CD4-positive, alpha-beta T cell treated with Interleukin-21 for 1 hour (primary cell): ENCODE measurements at places on chromosomes 1 and 21.

DNA sequence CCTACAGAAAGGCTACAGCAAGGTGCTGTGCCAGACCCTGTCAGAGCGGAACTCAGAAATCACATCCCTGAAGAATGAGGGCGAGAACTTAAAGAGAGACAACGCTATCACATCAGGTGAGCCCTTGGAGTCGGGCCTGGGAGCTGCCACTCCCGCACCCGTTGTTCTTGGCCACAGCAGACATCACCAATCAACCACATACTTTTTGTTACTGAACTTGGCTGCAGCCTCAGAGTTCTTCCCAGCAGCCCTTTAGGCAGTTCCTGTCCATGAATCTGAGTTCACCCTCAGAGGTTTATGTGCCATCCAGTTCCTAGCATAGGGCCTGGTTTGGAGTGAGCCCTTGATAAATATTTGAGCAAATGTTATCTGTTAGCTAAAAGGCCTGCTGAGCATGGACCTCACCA, 61.6 kb downstream of the FHAD1 start:
- no peak for DNase-seq

- no peak for DNase-seq
Observed at GRCh38 chr1:36524359-36525062, 41.8 kb upstream of the CSF3R start.

- DNase-seq, result no peak
Observed at GRCh38 chr1:229309074-229309473, 33.8 kb downstream of the CCSAP start.

- no peak for DNase-seq
Observed at GRCh38 chr1:193415256-193415655, 228.8 kb upstream of the B3GALT2 start.

- no peak for DNase-seq
Observed at GRCh38 chr1:116988248-116988647, 13.3 kb upstream of the CD101 start.

DNA sequence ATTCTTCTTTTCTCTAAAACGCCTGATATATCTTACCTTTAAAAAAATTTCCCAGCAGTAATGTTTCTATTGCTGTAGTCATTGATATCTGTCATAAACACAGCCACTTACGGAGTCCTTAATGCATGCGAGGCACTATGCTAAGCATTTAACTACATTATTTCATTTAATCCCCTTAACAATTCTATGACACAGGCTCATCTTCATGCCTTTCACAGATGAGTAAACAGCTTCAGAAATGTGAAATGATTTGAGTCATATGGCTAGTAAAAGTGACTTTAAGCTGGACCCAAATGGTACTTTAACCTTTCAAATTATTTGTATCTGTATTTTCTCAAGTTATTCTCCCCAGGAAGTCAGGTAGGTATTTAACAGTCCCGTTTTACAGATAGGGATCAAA, 125.1 kb upstream of the FGGY start:
- no peak for DNase-seq

- DNase-seq, result peak; percentile 42
Observed at GRCh38 chr21:43921979-43922945, 57.2 kb downstream of the AGPAT3 start.

- no peak for DNase-seq
Observed at GRCh38 chr1:151990856-151991198, 2.8 kb downstream of the S100A10 start.

DNA sequence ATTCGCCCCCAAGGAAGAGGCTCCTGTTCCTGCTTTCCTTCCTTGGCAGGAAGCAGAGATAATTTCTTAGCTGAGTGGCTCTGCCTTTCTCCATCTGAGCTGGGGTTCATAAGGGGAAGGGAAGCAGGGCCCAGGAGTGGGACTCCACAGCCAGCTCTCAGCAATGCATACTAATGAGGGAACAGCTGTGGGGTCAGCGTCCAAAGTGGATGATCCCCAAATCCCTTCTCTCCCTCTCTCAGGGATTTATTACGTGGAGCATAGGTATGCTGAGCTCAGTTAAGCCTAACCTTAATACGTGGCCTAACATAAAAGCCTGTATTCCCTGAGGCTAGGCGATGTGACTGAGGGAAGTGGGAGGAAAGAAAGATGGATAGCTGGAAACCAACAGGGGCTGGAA, 87.3 kb upstream of the CTTNBP2NL start:
- no peak for DNase-seq

- DNase-seq, result no peak
Observed at GRCh38 chr1:15154480-15155036, 1.0 kb downstream of the TMEM51 start.

GRCh38 chr1:235920596-235921375, 54.1 kb upstream of the LYST start:
- no peak for DNase-seq

DNA sequence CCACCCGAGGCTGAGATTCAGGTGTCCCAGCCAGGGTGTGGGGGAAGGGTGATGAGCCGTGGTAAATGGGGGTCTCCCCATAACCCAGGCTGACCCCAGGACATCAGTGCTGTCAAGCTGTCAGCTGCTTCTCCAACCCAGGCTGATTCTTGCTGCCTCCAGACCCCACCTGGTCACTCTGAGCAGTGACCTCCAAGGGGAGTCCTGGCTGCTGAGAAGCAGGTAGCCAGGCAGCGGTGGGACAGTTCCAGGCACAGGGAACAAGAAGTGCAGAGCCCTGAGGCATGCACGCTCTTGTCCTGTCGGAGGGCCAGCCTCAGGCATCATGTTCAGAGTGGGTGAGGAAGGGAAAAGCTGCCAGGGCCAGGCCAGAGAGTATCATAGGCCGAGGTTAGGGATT, 1.1 kb downstream of the ESPN start:
- no peak for DNase-seq

DNA sequence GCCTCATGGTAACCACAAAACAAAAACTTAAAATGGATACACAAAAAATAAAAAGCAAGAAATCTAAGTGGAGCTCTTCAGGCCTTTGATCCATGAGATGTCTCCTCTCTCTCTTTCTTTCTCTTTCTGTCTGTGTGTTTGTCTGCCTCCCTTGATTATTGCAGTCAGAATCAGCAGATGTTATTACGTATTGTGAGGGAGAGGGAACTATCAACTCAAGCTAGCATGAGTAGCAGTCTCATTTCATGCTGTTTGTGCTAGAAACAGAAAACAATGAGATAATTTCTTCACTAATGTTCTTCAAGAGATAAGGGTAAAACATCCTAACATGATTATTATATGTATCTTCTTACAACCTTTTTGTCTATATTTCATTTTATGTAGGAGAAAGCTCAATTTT, 103.7 kb upstream of the PDC start:
- no peak for DNase-seq

- DNase-seq, result no peak
Observed at GRCh38 chr21:39673163-39673562, 60.4 kb downstream of the B3GALT5 start.

GRCh38 chr1:182133181-182133580, 71.7 kb upstream of the ZNF648 start:
- no peak for DNase-seq

GRCh38 chr1:17370618-17371017, 1.4 kb upstream of the PADI6 start:
- DNase-seq, result no peak

GRCh38 chr1:235635938-235636662, 13.5 kb downstream of the GNG4 start:
- DNase-seq, result no peak

- peak; percentile 76 for DNase-seq
Observed at GRCh38 chr1:107782217-107782845, 182.6 kb downstream of the VAV3 start.

DNA sequence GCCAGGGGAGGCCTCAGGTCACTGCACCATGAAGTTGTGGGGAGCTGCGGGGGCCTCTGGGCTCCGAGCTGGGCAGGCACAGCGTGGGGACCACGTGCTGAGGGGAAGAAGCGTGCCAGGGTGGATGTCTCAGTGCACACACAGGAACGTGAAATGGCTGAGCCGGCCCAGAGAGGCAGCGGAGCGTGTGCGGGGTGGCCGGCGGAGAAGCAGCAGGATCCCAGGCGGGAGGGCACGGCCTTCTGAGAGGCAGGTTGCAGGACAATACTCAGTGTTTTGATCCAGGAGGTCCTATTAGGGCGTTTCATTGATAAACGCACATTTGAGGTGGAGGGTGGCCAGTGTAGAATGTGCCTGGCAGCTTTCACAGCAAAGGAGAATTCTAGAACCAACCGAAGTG, 12.9 kb downstream of the TNFRSF14 start:
- no peak for DNase-seq

- no peak for DNase-seq
Observed at GRCh38 chr21:29385934-29386520, 87.3 kb downstream of the BACH1 start.

DNA sequence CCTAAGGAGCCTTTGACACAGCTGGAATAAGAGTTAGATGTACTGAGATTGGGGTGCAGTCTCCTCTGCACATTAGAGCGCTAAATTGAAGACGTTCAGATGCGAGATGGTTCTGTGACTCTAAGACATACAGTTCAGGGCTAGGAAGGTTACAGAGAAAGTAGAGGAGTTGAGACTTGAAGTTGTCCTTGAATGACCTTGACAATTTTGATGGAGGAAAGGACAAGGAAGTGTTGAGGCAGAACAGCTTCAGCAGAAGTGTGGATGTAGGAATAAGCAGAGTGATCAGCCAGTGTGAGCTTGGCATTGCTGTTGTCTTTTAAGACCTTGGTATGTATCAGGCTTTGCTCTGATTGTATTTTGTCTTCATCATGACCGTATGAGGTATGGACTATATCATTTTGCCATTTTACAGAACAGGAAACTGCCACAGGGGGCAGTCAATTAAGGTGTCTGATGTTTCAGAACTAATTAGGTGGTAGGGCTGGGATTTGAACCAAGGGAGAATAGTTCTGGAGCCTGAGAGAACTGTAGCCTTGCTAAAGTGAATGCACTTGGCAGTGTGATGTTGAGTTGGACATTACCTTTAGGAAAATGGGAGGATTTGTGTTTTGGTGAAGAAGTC, 9.2 kb downstream of the TTF2 start:
- no peak for DNase-seq

GRCh38 chr1:198640174-198640573, 1.3 kb downstream of the PTPRC start:
- no peak for DNase-seq
